Stimulated activated CD4-positive, alpha-beta T cell treated with anti-CD3 and anti-CD28 coated beads, Interleukin-4, amount 100 ng/mL, for 4 hours (primary cell): ENCODE measurements at places on chromosomes 7 and 10.

DNA sequence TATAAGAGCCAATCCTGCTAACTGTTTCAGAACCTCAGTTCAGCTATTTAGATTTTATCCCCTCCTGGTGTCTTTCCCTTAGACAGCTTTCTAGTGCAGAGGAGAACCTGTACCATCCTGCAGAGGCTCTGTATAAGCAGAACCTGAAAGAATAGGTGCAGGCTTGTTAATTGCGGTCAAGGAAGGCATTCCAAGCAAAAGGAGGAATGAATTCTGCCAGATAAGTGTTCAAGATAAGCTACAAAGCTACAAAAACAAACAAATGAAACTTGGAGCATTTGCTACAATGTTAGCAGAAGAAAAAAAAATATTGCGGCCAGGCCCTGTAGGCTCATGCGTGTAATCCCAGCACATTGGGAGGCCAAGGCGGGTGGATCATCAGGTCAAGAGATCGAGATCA lies 32.6 kb upstream of the AGMO start:
- no peak for DNase-seq

GRCh38 chr10:23694446-23694920 lies 255.6 kb downstream of the OTUD1 start:
- no peak for DNase-seq

GRCh38 chr10:116752563-116752962 lies 10.2 kb upstream of the HSPA12A start:
- DNase-seq = no peak

GRCh38 chr10:62492012-62492869 lies 118.1 kb downstream of the ZNF365 start:
- DNase-seq = no peak
